ENCODE measurements at places on chromosomes 4 and X.

GRCh38 chr4:144646523-144647094, 653 bp downstream of the HHIP start:
- peak overlapping the region; percentile 56 for H3K4me3 ChIP-seq
- DNase-seq: no peak
- no peaks in the 10 kb centered on the region for H3K36me3 ChIP-seq
- no peaks in the 10 kb centered on the region for H3K27me3 ChIP-seq

DNA sequence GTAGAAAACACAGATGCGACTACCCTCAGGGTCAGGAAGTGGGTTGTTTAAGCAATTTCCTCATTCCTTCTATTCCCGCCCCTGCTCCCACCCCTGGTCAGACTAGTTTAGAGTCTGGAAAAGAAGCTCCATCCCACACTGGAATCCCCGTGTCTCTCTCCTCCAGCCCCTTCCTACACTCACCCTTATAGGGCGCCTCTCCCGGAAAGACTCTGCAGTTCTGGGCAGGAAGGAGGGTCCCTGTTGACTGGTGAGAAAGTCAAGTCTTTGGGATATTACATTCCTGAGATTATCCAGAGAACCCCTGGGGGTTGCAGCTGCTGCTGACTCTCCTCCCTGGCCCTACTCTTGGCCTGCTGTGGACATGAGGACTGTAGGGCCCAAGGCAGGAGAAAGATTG, 11.9 kb downstream of the STARD8 start:
- DNase-seq: no peak
- no peak overlapping the region for H3K4me3 ChIP-seq
- no peaks in the 10 kb centered on the region for H3K4me1 ChIP-seq
- H3K27me3 ChIP-seq: no peaks in the 10 kb centered on the region
- H3K27ac ChIP-seq: no peak overlapping the region

GRCh38 chrX:115535844-115536243, 25.1 kb upstream of the PLS3 start:
- no peak for DNase-seq
- H3K4me3 ChIP-seq: no peak overlapping the region
- no peaks in the 10 kb centered on the region for H3K36me3 ChIP-seq

GRCh38 chr4:37981844-37982720, 21.9 kb downstream of the PTTG2 start:
- no peaks in the 10 kb centered on the region for H3K36me3 ChIP-seq
- H3K27me3 ChIP-seq: no peaks in the 10 kb centered on the region
- peaks cover 39% of the 10 kb centered on the region for H3K4me1 ChIP-seq
- H3K27ac ChIP-seq: peak overlapping the region; percentile 14
- H3K4me3 ChIP-seq: no peak overlapping the region
- DNase-seq: no peak

DNA sequence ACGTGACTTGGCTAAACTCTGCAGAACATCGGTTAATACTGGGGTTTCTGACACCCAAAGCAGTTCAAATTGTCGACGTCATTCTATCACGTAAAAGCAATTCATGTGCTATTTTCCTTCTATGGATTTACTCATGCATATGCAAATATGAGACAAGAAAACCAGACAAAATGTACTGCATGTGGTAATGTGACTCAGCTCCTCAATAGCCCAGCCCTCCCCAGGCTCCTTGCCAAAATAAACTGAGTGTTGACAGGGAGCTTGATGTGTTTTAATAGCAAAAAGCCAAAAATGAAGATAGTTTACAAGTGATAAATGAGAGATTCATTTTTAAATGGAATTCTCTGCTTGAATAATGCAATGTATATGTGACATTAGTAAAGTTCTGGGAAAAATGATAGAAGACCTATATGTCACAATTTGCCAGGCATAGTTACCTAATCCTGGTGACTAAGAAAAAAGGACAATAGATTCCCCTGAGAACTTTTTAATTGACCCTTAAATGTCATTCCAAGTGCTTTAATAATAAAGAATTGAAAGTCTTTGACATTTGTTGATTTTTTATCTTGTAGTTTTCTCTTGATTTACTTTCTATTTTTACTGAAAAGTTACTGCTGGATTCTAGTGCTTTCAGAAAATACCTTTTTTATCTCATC, 1700.6 kb upstream of the TENM3 start:
- DNase-seq: no peak
- no peak overlapping the region for H3K27ac ChIP-seq
- H3K4me1 ChIP-seq: no peaks in the 10 kb centered on the region
- no peak overlapping the region for H3K4me3 ChIP-seq
- no peaks in the 10 kb centered on the region for H3K36me3 ChIP-seq

DNA sequence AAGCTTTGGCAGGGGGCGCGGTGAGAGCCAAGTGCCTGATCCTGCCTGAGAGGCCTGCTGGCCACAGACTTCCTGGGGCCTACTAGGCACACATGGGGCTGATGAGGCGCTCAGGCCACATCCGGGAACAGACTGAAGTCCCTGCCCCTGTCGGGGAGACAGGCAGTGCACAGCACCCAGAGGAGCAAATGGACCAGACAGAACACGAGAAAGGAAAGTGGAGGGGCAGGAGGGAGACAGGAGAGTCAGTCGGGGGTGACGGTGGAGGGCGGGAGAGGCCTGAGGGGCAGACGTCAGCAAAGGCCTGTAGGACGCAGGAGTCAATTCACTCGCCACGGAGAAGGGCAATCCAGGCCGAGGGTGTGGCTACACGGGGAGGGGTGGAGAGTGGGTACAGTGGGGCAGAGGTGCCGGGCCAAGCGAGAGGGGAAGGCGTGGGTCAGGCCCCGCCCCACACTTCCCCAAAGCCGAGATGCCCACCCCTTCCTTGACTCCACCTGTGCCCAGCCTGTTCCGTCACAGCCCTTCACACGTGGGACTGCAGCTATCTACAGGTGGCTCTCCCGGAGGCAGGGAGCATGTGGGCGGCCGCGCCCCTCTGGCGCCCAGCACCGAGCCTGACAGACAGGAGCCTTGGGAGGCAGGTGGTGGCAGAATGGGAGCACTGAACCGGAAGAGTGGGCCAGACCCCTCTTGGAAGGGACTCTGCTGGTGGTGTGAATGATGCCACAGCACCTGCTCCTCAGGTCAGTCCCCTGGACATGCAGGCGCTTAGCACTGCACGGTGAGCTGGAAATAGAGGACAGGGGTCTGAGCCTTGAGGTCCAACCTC, 20.5 kb downstream of the NOP14 start:
- DNase-seq: peak; percentile 82
- H3K4me3 ChIP-seq: no peak overlapping the region
- no peaks in the 10 kb centered on the region for H3K27me3 ChIP-seq
- peaks cover under 1% of the 10 kb centered on the region for H3K4me1 ChIP-seq

- H3K4me3 ChIP-seq: no peak overlapping the region
- no peak for DNase-seq
- H3K27ac ChIP-seq: no peak overlapping the region
- no peaks in the 10 kb centered on the region for H3K4me1 ChIP-seq
These were observed 216.7 kb downstream of the HS6ST2 start for GRCh38 chrX:132741689-132742088.

GRCh38 chr4:185651137-185651677, 115.9 kb upstream of the PDLIM3 start:
- no peaks in the 10 kb centered on the region for H3K27me3 ChIP-seq
- no peak for DNase-seq
- no peaks in the 10 kb centered on the region for H3K4me1 ChIP-seq
- no peaks in the 10 kb centered on the region for H3K36me3 ChIP-seq

DNA sequence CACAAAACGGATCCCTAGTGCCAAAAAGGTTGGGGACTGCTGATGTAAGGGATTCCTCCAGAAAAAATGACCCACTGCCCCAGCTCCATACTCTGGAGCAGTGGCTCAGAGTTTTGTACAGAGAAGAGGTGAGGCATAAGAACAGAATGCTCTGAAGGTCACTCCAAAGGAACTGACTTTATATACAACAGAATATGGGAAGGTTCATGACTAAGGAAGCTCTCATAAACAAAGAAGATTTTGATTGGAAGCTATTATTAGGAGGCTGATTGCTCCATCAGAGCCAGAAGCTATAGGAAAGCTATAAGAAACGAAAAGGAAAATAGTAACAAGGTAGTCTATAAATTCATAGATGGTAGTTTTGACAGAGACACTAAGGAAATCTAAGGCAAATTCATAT, 203.1 kb downstream of the SLC7A11 start:
- no peak overlapping the region for H3K4me3 ChIP-seq
- H3K27ac ChIP-seq: no peak overlapping the region
- H3K36me3 ChIP-seq: no peaks in the 10 kb centered on the region
- H3K27me3 ChIP-seq: no peaks in the 10 kb centered on the region
- no peak for DNase-seq

- H3K4me1 ChIP-seq: peaks cover 8% of the 10 kb centered on the region
- no peak for DNase-seq
- H3K27ac ChIP-seq: no peak overlapping the region
- no peaks in the 10 kb centered on the region for H3K36me3 ChIP-seq
- no peak overlapping the region for H3K4me3 ChIP-seq
These were observed 168.7 kb downstream of the NR3C2 start for GRCh38 chr4:148273501-148273986.

GRCh38 chrX:123959281-123960063, 2.0 kb upstream of the STAG2 start:
- peak overlapping the region; percentile 57 for H3K4me3 ChIP-seq
- H3K27me3 ChIP-seq: no peaks in the 10 kb centered on the region
- no peaks in the 10 kb centered on the region for H3K4me1 ChIP-seq
- DNase-seq: no peak

DNA sequence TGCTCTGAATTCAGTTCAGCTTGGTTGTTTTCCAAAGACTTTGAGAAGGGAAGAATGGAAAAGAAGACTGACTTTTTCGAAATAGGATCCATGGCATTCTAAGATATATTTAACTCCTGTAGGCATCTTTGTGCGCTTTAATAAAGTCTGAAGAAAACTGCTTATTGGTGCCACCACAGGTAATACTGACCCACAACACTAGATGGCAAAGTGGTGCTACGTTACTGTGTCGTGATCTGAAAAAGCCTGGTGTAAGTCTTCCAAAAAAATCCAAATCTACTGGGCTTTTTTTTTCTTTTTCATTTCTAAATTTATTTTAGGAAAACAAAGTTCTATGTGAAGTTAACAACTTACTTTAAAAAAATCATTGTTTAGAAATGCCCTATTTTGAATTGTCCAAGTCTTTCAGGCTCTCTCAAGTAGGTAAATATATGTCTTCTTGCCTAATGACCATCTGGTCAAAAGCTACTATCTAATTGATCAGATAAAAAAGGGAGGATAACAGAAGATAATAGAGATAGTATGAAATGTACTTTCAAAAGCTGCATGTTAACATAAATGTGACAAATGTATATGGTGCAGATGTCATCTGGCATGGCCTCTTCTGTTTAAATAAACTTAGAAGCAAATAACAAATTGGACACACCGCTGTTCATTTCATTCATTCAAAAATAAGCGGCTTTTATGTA, 47.0 kb upstream of the MID1IP1 start:
- no peaks in the 10 kb centered on the region for H3K4me1 ChIP-seq
- DNase-seq: no peak
- H3K27me3 ChIP-seq: no peaks in the 10 kb centered on the region
- no peak overlapping the region for H3K27ac ChIP-seq
- no peak overlapping the region for H3K4me3 ChIP-seq

GRCh38 chr4:145739845-145740244, 59.9 kb downstream of the C4orf51 start:
- peaks cover 13% of the 10 kb centered on the region for H3K4me1 ChIP-seq
- no peaks in the 10 kb centered on the region for H3K27me3 ChIP-seq
- H3K36me3 ChIP-seq: no peaks in the 10 kb centered on the region

DNA sequence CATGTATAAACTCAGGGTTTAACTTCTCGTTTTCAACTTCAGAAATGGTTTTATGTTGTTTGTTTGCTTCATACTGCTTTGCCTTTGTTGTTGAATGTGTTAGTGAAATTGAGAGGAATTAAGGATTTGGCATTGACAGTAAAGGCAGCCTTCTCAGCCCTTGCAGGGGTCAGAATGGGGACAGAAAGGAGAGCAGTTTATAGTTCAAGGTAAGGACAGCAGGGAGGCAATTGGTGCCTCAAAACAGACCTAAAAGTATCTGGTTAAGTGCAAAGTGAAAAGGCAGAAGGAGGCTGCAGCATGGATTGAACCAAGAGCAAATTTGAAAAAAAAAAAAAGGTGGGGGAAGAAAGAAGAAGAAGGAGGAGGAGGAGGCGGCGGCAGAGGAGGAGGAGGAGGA, 835.0 kb upstream of the ADGRL3 start:
- no peak overlapping the region for H3K4me3 ChIP-seq
- no peaks in the 10 kb centered on the region for H3K27me3 ChIP-seq
- DNase-seq: no peak
- no peak overlapping the region for H3K27ac ChIP-seq

DNA sequence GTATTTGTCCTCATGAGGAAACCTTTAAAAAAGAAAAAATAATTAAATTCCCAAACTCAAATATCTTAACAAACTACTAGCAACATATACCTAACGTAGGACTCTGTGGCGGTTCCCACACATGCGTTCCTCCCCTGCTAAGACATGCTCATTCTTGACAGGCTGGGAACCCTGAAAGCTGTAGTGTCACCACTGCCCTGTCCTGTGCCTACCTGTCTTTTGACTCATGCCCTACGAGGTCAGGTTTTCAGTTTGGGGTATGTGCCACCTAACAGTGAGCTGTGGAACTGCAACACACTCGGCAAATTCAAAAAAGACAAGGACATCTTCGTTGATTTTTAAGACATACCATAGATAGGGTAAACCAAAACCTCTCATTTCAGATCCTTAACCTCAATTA, 17.8 kb downstream of the IDS start:
- no peak overlapping the region for H3K27ac ChIP-seq
- DNase-seq: no peak
- no peaks in the 10 kb centered on the region for H3K27me3 ChIP-seq

GRCh38 chr4:87679449-87680169, 29.5 kb downstream of the DMP1 start:
- H3K4me1 ChIP-seq: no peaks in the 10 kb centered on the region
- H3K27ac ChIP-seq: peak overlapping the region; percentile 5
- DNase-seq: no peak
- no peaks in the 10 kb centered on the region for H3K36me3 ChIP-seq
- H3K4me3 ChIP-seq: no peak overlapping the region

DNA sequence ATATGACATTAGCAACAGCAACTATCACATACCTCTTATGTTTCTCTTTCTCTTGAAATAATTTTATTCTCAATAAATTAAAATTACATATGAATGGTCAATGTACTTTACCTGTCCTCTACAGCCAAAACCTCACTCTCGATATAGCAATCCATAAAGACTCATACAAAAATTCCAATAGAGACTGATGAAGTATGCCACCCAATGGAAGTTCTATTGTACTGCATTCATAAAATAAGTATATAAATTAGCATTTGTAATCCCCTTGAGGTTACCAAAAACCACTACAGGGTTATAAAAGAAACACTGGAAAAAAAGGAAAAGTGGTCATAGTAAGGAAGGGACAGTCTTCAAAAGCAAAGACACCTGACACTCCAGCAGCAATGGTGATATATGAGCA, 32.8 kb downstream of the CLDN2 start:
- H3K4me1 ChIP-seq: no peaks in the 10 kb centered on the region
- no peak for DNase-seq
- H3K27ac ChIP-seq: no peak overlapping the region
- H3K36me3 ChIP-seq: peaks cover 3% of the 10 kb centered on the region
- no peak overlapping the region for H3K4me3 ChIP-seq

All from vagina (tissue), 2 donors.